ENCODE measurements at places on chromosomes 4 and X.

DNA sequence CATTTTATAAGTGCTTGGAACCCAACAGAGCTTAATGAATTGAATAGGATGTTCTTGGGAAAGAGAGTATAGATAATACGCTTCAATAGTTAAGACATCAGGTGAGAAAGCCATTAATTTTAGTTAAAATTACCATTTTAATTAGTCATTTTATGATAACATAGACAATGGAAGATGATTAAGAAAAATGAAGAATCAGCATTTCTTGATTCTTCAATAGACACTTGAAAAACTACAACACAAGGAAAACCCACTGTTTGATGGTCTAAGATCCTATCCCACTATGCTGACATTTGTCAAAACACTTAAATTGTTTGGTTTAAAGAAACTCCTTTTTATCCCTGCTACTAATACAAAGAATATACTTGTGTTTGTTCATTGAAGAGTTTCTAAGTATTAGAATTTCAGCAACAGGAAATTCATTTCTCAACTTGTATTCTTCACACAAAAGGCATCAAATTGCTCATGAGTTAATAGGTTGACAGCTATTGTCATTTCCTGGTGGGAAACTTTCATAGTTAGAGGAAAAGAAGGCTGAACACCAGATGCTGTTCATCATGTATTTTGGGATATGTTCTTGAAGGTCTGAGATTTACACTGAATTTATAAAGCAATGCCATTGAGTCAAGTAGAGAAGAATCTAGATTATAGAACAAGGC lies 9.6 kb upstream of the CXCL2 start:
- DNase-seq, result no peak

- no peak for DNase-seq
Observed at GRCh38 chr4:16627999-16628398, 270.4 kb downstream of the LDB2 start.

DNA sequence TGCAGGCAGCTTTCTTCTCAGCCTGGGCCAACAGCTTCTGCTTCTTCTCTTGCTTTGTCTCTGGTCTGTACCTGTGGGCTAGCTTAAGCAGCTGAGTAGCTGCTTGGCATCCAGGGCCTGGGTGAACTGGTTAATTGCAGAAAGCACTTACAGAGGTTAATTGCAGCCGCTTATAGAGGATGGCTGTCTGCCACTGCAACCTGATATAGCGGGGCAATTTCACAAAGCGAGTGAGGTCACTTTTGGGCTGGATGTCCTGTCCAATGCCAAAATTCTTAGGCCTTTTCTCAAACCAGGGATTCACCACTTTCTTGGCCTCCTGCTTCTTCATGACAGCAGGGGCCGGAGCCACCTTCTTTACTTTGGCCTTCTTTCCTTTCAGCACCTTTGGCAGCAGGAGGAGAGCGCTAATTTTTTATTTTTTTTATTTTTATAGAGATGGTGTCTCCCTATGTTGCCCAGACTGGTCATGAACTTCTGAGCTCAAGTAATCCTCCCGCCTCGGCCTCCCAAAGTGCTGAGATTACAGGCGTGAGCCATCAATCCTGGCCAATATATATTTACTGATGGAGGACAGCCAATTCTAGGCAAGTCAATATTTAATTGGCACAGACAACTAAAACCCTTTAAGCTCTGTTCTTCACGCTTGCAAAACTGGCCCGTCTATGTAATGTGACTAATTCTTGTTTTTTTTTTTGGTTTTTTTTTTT lies 61.0 kb downstream of the ENOPH1 start:
- DNase-seq, result no peak

DNA sequence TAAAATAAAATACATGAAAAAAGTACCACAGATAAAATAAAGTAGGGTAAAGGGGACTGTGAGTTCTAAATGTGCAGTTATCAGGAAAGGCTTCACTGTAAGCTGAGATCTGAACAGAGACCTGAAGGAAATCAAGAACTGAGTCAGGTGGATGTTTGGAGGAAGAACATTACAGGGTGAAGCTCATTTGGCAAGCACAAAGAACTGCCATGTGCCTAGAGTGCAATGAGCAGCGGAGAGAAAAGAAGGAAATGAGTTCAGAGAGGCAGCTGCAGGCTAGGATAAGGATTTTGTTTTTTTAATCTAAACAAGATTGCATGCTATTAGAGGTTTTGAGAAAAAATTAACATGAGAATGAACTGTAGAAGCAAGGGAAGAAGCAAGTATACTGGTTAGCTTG lies 373.1 kb downstream of the STPG2 start:
- no peak for DNase-seq

DNA sequence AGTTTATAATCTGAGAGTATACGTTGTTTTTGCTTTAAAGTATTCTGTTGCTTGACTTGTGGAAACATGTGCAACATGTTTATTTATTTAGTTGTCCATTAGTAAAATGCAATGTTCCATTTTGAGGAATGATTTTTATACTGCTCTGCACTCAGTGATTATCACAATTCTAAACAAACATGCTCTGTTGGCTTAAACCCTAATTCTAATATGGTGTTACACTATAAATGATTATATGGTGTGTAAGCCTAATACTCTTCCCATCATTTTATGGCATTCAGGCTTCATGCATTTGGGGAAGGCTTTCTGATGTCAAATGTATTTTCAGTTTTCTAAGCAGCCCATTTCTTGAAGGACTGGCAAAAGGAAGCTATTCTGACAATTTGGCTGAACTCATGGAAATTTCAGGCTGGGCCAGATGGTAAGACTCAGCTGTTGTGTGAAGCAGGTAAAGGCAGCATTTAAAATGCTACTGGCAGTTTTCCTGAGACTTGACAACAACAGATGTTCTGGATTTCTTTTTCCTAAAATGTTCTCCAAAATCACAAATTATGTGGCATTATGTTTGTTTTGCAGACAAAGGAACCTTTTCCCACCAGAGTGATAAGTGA lies 336.7 kb upstream of the GNPDA2 start:
- no peak for DNase-seq
